Placental epithelial cell (primary cell): ENCODE measurements at places on chromosomes 5 and 9. TPM values are rescaled to one million over a fixed set of nuclear protein-coding genes. Genes with fewer than 3 reads are reported as not detected.

Gene ATP10B
- not detected in 2 replicates for total RNA-seq

Gene BTNL8
- not detected in 2 replicates for total RNA-seq

Gene CCNO
- total RNA-seq, result 0.33 TPM in 1 of 2 replicates, not detected in the other

Gene CHSY3
- total RNA-seq, result 9.5 and 18.5 TPM in 2 replicates

Gene LURAP1L
- 1.2 and 5.9 TPM in 2 replicates for total RNA-seq

Gene ANKH
- 15.2 and 33.0 TPM in 2 replicates for total RNA-seq

Gene FKTN
- total RNA-seq, result 22.0 and 27.8 TPM in 2 replicates

Gene NDUFB6
- total RNA-seq, result 13.0 and 48.9 TPM in 2 replicates

Gene PCDHGA7
- total RNA-seq, result 2.8 and 5.5 TPM in 2 replicates

Gene PDCD1LG2
- under 0.01 and 13.1 TPM in 2 replicates for total RNA-seq

Gene PLK2
- 615 and 798 TPM in 2 replicates for total RNA-seq

Gene WDR38
- not detected in 2 replicates for total RNA-seq

Gene PSD2
- under 0.01 TPM in 2 replicates for total RNA-seq

Gene IFNA2
- total RNA-seq, result not detected in 2 replicates

Gene HIGD2A
- total RNA-seq, result 41.3 and 63.2 TPM in 2 replicates

Gene PCDHB11
- 0.39 TPM in 1 of 2 replicates, not detected in the other for total RNA-seq

Gene PTPA
- total RNA-seq, result 70.7 and 94.2 TPM in 2 replicates

Gene PCDHB14
- 0.22 and 1.2 TPM in 2 replicates for total RNA-seq

Gene IL7R
- total RNA-seq, result 0.39 TPM in 1 of 2 replicates, not detected in the other

Gene ABCA1
- 62.8 and 73.0 TPM in 2 replicates for total RNA-seq

Gene PDE4D
- total RNA-seq, result 162 and 290 TPM in 2 replicates

Gene GMCL2
- not detected in 2 replicates for total RNA-seq

Gene ENC1
- total RNA-seq, result 12.6 and 22.2 TPM in 2 replicates

Gene IFNA14
- not detected in 2 replicates for total RNA-seq

Gene PTGDS
- 0.76 and 2.0 TPM in 2 replicates for total RNA-seq

Gene NPR3
- under 0.01 and 0.11 TPM in 2 replicates for total RNA-seq

Gene PCDHA1
- not detected in 2 replicates for total RNA-seq

Gene LHX3
- total RNA-seq, result not detected in 2 replicates

Gene SCAI
- total RNA-seq, result 2.0 and 3.9 TPM in 2 replicates
